ENCODE measurements at places on chromosomes 1 and 21.

- DNase-seq = no peak
Observed at GRCh38 chr1:192929597-192929996, 120.8 kb downstream of the RGS2 start.

DNA sequence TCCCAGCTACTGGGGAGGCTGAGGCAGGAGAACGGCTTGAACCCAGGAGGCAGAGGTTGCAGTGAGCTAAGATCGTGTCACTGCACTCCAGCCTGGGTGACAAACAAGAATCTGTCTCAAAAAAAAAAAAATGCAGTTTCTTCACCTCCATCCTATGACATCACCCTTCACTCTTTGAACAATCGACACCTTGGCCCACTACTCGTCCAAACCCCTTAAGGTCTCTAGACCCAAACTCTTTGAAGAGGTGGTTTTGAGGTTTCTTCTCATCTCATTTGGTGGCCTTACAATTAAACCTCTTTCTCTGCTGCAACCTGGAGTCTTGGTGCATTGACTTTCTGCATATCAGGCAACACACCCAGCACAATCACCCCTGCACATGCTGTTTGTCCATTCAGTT is 86.1 kb downstream of the SLC16A1 start:
- DNase-seq = no peak

DNA sequence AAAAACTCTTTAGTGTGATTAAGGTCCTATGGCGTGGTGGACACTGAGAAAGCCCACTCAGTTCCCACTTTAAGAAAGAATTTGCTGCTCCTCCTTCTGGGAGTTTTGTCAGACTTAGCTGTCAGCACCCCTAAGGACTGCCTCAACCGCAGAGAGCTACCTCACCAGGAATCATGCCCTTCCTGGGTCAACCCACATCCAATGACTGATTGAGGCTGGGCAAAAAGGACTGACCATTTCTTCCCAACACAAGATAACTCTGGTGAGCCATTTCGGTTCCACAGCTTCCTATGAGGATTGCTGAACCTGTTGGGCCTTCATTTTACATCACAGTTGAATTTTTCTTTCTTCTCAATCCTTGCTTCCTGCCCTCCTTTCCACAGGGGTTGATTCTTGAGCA is 197.9 kb downstream of the NCAM2 start:
- DNase-seq = no peak

GRCh38 chr1:153367090-153367489 is 8.3 kb downstream of the S100A12 start:
- DNase-seq = no peak

GRCh38 chr1:33875862-33876261 is 12.0 kb downstream of the HMGB4 start:
- DNase-seq = no peak

GRCh38 chr1:246932366-246932700 is 585 bp upstream of the AHCTF1 start:
- DNase-seq = no peak

GRCh38 chr1:44016041-44016889 is 15.0 kb downstream of the SLC6A9 start:
- DNase-seq = no peak

DNA sequence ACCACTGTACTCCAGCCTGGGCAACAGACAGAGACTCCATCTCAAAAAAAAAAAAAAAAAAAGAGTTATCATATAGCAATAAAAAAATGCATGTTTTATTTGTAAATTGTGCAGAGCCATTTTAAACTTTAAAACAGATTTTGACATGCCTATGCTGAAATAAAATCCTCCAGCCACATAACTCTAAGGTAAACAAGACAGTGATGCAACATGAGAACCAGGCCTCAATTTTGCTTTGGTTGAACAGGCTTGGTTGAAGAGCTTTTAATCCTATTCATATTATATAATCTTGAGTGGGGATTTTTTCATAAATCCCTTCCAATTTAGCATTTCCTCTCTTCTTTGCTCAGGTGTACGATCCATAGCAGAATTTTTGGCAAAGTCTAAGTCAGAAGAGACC is 26.1 kb downstream of the ARMH1 start:
- DNase-seq = no peak

DNA sequence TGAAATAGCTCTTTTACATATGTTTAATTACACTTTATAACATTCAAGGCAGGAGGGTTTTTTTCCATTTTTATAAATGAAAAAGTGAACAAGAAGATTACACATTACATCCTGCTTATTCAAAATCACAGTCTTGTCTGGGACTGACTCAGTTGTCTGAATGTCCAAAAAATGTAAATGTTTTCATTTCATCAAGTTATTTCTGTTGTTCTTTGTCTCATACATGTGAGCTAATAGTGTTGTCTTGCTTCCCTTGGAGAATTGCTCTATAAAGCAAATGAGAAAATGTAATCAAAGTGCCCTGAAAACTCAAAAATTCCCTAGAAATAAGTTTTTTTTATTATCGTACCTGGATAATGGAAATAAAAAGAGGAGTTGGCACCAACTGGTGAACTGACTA is 242.9 kb downstream of the GRIK1 start:
- no peak for DNase-seq

DNA sequence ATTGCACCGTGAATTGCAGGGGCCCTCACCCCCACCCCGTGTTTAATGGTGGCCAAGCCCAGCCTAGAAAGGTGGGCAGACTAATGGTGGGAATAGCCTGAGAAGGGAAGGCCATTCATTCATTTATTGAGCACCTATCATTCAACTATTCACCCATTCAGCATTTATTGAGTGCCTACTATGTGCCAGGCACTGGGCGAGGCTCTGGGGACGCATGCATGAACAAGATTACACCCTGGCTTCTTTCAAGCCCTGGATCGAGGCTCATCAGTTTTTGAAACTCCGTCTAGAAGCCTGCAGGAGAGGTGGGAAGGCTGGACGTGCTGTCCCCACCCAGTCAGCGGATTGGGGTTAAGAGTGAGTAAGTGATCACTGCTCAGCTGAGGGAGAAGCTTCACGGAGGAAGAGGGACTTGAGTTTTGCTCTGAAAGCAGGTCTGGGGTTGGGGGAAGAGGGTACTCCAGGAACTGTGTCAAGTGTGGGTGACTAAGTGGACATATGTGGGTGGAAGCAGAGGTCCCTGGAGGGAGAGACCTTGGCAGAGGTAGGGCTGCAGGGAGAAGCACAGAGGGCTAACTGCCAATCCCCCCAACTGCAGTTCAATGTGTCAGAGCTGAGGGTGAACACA is 35.6 kb downstream of the MEF2D start:
- no peak for DNase-seq

DNA sequence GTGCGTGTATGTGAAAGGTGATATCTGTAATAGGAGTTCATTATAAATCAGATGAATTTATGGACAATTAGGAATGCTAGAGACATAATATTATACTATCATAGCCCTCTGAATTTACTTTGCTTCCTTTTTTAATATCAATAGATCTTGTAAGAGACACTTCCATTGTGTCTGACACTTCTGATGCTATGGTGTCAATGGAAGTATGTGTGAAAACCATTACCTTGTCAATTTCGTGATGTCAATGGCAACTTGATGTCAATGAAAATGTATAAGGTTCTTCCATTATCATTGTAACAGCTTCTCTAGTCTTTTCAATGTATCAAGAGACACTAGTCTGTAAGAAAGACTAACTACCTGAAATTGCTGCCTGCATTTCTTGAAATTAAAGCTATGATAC is 296.8 kb upstream of the DPYD start:
- no peak for DNase-seq

DNA sequence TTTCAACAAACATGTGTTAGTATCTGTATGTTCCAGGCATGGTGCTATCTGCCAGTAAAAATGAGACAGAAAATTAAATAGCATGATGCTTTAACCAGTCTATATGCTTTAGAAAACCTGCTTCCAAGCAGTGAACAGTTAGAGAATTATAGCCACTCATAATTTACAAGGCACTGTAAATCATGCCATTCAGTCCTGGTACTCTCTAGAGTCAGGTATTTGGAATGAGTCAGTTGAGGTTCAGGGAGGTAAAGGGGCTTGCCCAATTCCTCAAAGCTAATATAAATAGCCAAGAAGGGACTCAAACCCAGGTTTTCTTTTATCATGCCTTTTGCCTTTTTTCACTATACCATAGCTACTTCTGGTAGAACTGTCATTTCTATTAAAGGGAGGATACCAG is 184.4 kb downstream of the NFIA start:
- DNase-seq = no peak
